Activated CD8-positive, alpha-beta memory T cell treated with anti-CD3 and anti-CD28 coated beads, Interleukin-2, amount 50 U/mL, for 48 hours (primary cell): ENCODE measurements at places on chromosomes 12 and 14.

DNA sequence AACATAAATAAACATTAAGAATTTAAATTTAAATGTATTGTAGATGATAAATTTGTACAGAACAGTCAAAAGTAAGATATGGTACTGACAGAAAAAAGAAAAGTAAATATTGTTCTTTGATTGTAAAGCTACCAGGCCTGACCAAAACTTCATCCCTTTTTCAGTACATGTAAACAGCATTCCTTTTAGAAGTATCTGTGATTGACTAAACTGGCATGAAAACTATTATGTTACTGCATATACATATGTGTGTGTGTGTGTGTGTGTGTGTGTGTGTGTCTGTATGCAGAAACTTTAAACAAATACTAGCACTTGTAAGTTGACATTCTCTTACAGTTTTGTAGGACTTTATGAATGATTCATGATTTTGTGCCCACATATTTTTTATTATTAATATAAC, 270.9 kb downstream of the C12orf50 start:
- DNase-seq, result no peak

DNA sequence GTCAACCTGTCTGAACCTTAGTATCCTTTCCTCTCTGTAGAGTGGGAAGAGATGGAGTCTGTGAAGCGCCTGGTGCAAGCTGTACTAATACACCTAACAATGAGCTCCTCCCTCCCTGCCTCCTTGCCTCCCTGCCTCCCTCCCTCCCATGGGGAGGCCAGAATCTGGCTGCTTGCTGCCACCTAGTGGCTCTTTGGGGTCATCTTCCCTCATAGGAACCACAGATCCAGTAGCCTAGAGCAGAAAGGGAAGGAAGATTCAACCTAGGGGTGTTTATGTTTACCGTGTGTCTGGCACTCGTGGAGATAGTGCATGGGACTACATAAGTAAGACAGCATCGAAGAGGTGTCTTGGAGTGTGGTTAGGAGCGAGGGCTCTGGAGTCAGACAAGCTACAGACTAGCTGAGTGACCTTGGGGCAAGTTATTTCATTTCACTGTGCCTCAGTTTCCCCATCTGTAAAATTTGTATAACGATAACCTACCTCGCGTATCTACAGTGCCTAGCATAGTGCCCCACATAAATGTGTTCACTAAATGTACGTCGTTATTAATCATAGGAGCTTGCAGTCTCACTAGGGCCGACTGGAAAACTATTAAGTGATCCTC, 35.5 kb upstream of the TSPAN9 start:
- peak; percentile 66 for DNase-seq

GRCh38 chr12:119139448-119139847, 39.3 kb upstream of the HSPB8 start:
- DNase-seq, result no peak

GRCh38 chr12:52250048-52250990, 17.3 kb downstream of the KRT7 start:
- DNase-seq, result peak; percentile 51

DNA sequence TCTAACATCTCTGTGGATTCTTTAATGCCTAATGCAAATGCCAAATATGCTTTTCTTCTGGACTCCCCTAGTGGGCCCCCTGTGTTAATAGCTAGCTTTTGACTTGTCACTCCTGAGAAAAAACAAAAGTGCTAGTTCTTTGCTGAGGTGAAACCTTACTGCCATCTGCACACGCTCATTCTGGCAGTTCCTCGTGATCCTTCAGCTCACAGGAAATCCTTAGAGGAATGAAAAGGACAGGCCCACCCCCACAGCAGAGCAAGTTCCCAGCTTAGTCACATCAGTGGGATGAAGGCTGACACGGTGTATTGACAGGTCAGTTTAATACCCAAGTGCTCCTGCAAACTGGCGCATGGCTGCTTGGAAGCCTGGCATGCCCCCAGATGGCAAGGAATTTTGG, 165.1 kb upstream of the ATP2B1 start:
- DNase-seq, result no peak

DNA sequence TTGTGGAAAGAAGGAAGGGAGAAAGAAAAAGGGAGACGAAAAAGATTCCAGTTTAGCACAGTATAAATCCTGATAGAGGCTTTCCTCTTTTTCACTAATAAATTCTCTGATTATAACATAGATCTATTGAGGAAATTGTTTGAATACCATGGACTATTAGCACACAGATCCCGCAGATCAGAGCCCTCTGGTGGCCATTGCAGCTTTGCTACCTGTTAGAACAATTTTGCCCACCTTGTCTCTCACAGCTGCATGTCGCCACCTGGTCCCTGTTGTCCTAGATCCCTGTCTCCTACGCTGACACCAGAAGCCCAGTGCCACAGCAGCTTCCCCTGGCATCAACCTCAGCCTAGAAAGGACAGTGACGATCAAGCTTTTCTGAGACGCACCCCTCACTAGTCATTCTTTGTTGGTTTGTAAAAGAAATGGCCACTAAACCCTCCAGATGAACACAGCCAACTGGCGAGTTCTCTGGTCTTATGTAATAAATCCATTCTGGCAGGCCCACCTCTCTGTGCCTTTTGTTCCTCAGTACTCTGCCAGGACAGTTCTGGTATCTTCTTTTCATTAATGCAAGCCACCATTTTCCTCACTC, 9.9 kb downstream of the GPHB5 start:
- no peak for DNase-seq

- no peak for DNase-seq
These were observed 267.2 kb upstream of the DIO3 start for GRCh38 chr14:101294136-101294535.

- DNase-seq, result no peak
These were observed 110.2 kb downstream of the KTN1 start for GRCh38 chr14:55689981-55690871.

GRCh38 chr14:88628033-88628432, 65.2 kb downstream of the ZC3H14 start:
- DNase-seq, result no peak

- no peak for DNase-seq
These were observed 47.3 kb downstream of the PRKAB1 start for GRCh38 chr12:119715268-119715620.

DNA sequence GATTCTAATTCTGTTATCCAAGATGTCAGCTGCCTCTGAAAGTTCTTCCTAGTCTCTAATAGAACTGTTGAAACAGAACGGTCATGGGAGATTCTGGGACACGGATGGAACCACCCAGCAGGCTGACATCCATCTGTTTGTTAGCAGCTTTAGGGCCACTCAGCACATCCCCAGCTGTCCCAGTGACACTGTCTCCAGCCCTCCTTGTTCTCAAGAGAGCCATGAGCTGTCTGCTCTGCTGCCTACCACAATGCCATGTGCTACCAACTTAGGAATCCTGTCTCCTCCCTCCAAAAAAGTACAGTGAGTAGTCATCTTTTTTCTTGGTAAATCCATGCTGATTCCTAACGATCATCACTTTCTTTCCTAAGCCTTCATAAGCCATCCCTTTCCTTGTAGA, 130.5 kb downstream of the ZFP36L1 start:
- DNase-seq, result no peak

DNA sequence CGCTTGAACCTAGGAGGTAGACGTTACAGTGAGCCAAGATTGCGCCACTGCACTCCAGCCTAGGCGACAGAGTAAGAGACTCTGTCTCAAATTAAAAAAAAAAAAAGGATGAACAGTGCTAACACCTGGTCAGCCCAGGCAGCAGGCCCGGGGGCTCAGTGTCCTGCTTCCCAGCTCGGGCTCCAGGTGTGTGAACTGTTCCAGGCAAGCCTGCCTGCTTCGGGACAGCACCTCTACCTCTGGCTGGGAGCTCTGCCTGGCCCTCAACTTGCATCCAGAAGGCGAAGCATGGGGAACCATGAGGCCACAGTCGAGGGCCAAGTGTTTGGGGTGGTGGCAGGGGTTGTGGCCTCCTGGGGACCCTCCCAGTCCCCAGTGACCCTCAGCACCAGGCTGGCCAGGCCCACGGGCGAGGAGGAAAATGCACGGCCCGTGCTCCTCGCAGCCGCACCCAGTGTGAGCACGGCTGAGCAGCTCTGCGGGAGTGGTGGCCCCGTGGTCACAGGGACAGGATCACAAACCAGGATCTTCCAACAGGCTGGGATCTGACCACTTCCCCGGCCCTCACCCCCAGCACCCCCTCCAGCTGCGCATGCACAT, 15.5 kb downstream of the CDCA4 start:
- no peak for DNase-seq

DNA sequence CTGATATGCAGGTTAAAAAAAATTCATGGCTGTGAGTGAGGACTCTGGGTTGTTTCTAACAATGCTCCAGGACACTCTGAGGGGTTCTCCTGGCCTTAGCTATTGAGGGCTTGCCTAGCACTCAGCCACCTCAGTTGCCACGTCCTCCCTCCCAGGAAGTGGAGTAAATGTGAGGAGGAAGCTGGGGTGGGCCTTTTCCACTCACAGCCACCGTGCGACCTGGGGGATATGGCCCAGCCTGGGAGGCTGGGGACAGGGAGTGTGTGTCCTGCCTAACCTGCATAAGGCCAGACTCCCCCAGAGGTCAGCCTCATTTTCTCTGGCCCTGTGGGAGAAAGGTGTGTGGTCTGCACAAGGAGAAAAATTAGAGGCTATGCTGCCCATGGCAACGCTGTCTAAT, 83.3 kb downstream of the CRACR2A start:
- DNase-seq, result no peak

GRCh38 chr14:21300892-21301291, 21.0 kb downstream of the RPGRIP1 start:
- peak; percentile 61 for DNase-seq

- no peak for DNase-seq
These were observed 380.3 kb upstream of the PDE3A start for GRCh38 chr12:19988001-19988400.

DNA sequence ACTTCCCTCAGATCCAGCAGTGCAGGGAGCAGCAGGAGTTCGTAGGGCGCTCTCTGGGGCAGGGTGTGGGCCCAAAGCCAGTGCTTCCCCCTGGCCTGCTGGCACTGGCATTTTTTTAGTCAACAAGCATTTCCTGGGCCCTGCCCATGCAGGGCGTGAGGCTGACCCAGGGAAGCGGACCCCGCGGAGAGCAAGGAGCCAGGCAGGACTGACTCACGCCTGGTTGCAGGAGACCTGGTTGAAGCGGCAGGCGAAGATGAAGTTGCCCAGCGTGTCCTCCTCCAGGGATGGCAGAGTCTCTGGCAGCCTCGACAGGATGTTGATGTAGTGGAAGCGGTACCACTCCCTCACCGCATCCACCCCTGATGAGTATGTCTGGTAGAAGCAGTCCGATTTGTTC, 13.5 kb downstream of the SCNN1A start:
- DNase-seq, result no peak

DNA sequence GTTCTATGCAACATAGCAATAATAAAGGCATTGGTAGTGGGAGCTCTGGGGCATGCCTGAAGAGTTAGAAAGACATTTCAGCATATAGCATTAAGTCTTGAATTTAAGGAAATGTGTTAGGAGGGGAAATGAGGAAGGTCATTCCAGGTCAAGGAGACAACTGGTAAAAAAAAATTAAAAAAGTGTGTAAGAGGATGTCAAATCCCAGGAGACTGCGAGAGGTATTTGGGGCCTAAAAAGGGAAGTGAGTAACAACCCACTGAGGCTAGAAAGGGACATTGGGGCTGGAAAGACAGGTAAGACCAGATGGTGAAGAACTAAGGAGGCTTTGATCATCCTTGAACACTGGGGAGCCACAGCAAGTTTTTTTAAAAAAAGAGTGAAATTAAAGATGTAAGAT, 152.9 kb downstream of the SLC25A21 start:
- no peak for DNase-seq

DNA sequence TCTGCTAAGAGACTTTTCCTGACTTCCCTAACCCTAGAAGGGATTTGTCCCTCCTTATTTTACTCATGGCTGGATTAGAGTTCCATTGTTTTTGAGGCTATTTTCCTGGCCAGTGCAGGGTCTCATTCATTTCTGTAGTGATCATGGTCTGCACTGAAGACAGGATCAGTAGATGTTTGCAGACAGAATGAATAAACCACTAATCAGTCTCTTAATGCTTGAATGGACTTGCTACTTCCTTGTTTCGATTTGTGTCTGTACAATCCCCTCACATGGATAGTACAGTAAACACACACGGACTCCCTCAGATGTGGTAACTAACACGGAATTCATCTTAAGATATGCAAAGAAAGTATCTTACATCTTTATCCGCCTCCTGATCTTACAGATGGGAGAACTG, 102.6 kb upstream of the PRB2 start:
- no peak for DNase-seq

GRCh38 chr14:54085841-54086240, 129.2 kb upstream of the BMP4 start:
- DNase-seq, result no peak

DNA sequence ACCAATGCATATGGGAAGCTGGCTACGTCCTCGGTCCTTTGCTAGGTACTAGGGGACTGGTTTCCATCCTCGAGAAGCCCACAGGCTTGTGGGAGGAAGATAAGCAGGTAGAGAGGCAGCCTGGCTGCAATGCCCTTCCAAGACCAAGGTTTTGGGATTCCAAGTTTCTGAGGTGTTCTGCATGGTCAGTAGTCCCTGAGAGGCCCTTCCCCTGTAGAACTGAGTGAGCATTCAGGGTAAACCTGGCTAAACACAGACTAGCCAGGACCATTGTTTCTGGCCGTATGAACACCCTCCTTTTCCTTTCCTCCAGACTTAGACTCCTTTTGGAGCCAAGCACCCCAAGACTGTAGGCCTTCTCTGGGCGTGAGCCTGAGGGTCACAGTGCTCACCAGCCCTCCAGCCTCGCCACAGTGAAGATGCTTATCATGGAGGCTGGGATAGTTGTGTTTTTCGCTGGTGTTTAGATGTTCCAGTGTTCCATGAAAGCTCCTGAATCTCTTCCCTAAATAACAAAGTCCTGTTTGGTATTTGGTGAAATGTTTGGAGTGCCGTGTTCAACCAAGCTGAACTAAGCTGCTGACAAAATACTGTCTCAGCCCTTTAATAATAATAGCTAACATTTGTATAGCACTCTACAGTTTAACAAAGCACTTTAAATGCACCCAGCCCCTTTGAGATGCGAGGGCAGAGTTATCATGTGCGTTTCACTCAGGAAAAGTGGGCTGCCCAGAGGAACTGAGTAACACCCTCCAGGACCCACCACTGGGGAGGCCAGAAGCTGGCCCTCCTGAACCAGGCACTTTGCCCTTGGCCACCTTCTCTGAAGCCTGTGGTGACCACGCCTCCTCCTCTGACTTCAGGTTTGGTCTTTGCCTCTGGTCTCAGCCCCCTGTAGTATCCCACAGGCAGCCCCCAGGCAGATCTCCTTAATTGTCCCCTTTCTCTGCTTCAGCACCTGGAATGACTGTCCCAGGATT, 284.5 kb downstream of the CACNA1C start:
- no peak for DNase-seq

DNA sequence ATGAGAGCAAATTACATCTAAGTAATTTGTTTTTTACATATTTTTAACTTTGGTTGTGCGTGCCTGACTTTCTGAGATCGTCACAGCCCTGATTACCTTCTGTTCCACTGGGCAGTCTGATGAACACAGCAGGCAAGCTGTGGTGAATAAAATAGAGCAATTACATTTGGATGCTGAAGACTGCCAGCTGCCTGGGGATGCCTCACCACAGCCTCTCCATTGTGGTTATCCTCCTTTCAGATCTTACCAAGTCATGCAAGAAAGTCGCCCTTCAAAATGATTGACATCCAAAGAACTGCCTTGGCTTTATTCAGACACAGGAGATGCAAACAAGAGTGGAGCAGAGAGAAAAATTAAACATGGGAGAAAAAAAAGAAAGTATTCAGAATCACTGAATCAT, 456.6 kb upstream of the TMPO start:
- no peak for DNase-seq

- no peak for DNase-seq
These were observed 50.2 kb downstream of the MBIP start for GRCh38 chr14:36270191-36270590.
